ENCODE measurements at places on chromosomes 3 and 15.

GRCh38 chr3:87225659-87226058 lies 1.4 kb upstream of the CHMP2B start:
- peak; percentile 2 for DNase-seq

- no peak for DNase-seq
Measured at GRCh38 chr3:70431911-70432310, 119.5 kb upstream of the MDFIC2 start.

GRCh38 chr3:193052354-193053045 lies 134.8 kb upstream of the MB21D2 start:
- no peak for DNase-seq

DNA sequence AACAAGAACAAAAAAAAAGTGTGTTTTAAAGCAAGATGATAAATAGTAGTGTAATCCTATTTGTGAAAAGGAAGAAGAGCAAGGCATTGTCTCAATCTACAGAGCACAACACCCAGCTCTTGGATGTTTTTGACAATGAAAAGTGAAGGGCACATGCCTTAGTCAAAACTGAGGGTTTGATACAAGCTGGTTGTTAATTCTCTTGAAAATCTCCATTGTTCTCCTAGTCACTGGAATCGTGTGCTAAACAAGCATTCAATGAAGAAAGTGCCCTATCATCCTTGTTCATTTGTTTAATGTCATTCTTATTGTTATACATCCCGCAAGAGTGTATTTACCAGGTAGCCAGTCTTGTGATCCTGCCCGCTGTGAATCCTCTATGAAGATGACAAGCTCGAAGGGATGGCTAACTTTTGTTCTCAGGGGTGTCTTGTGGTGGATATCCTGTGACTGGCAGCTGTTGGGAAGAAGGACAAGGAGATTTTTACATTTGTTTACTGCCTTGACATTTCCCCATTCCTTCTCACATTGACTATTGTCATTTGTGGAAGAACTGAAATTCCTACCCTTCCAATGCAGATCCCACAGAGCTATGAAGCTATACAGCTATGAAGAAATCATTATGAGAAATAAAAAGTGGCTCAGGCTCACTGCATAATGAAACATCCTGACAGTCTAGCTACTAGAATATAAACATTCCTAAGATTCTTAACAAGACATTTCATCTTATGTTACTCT lies 175.9 kb downstream of the VGLL3 start:
- no peak for DNase-seq

DNA sequence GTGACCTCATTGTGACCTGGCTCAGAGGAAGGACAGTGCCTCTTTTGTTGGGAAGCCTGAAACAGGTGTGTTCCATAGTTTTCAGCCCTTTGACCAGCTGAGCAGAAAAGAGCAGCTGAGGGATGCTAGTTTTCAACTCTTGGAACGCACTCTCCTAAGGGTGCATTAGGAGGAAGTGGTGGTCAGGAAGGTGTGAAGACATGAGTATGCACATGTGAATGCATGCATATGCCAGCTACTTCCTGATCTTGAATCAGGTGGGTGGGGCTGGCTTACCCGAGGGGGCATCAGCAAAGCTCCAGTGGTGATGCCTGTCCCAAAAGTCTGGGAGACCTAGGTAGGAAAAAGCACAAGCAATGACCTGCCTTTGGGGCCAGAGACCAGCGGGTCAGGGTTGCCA lies 23.3 kb upstream of the CEMIP start:
- no peak for DNase-seq
